ENCODE measurements at places on chromosomes 2 and 18.
A peak's percentile ranks its signal among the peaks of the same experiment; 100 is the strongest.

DNA sequence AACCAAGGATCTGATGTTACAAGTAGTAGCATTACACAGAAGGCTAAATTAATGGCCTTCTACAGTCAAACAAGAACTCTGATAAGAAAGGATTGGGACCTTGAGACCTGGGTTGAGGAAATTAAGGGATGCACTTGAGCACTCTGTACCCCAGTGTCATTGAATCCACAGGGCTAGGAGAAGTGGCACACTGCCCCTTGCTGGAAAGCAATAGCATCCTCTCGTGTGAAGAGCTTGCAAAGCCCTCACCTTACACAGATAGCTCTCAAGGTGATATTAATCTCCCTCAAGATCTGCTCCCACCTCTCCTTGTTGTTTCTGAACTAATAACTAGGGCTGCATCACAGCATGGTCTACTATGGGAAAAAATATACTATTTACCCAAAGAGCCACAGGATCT lies 26.5 kb upstream of the CHST9 start:
- DNase-seq: no peak

GRCh38 chr2:47499093-47499492 lies 96.1 kb downstream of the MSH2 start:
- DNase-seq: no peak

GRCh38 chr18:79596446-79597175 lies 83.0 kb upstream of the CTDP1 start:
- no peak for DNase-seq

GRCh38 chr2:136213836-136214235 lies 95.9 kb upstream of the CXCR4 start:
- DNase-seq: no peak

- peak; percentile 74 for DNase-seq
Observed at GRCh38 chr2:225889452-225889851, 489.9 kb downstream of the NYAP2 start.

DNA sequence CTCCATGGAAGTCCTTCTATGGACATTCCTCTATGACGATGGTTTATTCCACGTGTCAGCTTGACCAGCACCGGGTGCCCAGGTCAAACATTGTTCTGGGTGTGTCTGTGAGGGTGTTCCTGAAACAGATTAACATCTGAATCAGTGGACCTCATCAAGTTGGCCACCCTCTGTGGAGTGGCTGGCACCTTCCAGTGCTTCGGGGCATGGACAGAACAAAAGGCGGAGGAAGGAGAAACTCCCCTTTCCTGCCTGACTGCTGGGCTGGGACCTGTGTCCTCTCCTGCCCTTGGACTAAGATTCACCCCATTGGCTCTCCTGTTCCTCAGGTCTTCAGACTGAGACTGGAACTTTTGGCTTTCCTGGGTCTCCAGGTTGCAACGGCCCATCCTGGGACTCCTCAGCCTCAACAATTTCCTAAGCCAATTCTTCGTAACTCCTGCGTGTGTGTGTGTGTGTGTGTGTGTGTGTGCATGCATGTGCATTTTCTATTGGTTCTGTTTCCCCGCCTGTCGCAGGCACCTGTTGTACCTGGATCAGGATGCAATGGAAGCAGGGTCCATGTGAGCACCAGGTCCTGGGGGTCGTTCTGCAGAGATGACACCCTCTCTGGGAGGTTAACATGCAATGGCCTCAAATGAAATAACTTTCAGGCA lies 357.2 kb upstream of the SALL3 start:
- no peak for DNase-seq

DNA sequence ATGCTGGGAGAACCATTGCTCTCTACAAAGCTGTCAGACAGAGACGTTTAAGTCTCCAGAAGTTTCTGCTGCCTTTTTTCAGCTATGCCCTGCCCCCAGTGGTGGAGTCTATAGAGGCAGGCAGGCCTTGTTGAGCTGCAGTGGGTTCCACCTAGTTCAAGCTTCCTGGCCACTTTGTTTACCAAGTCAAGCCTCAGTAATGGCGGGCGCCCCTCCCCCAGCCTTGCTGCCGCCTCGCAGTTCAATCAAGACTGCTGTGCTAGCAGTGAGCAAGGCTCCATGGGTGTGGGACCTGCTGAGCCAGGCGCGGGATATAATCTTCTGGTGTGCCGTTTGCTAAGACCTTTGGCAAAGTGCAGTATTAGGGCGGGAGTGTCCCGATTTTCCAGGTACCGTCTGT lies 52.7 kb upstream of the SCYGR2 start:
- DNase-seq: no peak

GRCh38 chr2:145413261-145414030 lies 893.5 kb upstream of the ZEB2 start:
- DNase-seq: no peak

DNA sequence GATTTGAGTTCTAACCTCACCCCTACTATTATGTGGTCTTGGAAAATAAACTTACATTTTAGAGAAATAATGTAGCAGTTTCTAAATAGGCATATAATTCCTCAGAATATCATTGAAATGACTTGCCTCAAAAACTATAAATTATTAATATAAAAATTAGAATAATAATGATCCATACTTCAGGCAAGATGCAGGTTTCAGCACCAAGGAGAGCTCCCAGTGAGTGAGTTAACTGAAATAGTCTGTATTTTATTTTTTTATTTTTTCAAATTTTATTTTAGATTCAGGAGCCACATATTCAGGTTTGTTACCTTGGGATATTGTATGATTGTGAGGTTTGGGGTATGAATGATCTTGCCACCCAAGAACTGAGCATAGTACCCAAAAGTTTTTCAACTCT lies 472.2 kb upstream of the DCC start:
- DNase-seq: peak; percentile 20

GRCh38 chr2:101540518-101540917 lies 65.6 kb upstream of the RFX8 start:
- DNase-seq: peak; percentile 53

DNA sequence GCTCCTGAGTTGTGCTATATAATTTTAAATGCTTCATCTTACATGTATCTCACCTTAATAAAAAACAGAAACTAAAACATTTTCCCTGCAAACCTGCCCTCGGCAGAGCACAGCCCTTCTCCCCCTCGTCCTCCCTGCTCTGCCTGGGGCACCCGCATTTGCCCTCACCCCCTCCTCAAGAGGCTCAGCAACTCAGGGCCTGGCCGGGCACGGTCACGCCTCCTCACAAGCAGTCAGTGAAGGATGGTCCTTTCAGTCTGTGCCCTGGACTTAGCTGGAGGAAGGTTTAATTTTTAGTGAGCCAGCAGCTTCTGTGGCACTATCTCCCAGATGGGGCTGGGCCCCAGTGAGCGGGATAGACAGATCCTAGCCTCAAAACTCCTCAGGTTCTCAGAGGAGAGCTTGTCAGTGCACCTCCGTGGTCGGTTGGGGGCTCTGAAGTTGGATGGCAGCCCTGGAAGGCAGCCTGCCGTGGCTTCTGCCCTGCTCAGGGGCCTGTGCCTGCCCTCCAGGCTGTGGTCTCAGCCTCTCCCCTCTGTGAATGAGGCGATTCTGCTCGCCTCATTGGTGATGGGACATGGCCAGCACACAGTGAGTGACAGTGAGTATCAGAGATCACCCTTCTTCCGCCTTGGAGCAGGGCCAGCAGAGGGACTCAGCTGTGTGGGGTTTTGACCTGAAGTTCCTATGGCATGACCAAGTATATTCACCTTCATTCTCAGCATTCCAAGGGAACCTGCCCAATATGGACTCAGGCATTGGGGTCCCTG lies 56.3 kb upstream of the AFF3 start:
- DNase-seq: no peak

GRCh38 chr18:37710726-37711125 lies 145.1 kb upstream of the CELF4 start:
- DNase-seq: no peak

DNA sequence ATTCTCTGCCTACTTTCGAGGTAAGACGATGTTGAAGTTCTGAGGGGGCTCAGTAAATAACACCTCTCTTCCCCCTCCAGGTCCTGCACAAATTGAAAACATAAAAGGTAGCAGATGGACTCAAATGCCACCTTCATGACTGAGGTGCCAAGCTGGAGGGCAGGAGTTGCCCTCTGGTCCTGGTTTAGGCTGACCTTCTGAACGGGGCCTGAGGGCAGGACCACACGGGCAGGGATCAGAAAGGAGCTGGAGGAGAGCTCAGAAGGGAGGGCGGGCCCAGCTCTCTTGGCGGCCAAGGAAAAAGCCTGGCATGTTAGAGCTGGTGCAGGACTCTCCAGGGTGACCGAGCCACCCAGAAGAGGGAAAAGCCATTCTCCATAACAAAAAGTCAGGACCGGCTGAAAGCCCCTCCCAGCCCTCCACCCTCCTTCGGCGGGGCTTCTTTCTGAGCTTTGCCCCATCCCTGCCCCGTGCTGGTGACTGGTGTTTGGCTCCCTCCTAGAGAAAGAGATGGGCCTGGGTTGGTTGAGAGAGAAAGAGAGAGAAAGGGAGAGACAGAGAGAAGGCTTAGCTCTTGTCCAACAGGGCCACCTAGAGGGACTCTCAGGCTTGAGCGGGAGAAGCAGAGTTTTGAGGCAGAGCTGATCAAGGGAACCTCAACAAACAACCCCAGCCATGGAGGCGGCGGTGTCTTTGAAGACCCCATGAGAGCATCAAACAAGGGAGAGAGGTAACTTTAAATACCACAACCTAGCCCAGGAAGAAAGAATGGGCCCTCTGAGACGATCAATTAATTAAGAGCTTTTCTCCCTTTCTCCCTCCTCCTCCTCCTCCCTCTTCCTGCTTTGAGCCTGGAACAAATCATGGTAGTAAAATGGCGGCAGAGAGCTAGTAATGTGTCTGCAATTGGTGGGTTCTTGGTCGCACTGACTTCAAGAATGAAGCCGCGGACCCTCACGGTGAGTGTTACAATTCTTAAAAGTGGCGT lies 50.8 kb downstream of the WIPF1 start:
- peak; percentile 43 for DNase-seq

DNA sequence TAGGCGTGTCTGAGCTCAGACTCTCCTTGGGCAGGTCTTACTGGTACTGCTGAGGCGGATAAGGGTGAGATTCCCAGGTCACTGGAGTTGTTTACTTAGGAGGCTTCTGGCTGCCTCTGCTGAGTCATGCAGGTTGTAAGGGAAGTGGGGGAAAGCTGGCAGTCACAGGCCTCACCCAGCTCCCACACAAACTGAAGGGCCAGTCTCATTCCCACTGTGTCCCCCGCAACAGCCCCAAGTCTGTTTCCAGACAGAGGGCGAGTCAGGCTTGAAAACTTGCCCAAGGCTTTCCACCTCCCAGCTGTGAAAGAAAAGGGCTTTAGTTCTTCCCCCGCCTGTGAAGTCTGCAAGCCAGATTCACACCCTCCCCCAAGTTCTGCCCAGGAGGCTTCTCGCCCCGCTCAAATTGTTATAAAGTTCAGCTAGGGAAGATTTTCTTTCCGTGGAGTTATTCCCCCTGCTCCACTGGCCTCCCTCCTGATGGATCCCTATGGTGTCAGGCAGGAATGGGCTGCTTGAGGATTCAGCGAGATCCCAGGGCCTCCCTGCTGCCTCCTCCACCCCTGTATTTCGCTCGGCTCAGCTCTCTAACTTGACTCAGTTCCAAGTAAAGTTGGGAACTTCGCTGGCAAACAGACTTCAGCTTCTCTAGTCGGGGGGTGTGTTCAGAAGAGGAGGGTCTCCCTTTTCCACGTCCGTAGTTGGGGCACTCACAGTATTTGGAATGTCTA lies 248.6 kb downstream of the NR4A2 start:
- no peak for DNase-seq

GRCh38 chr18:29248805-29249204 lies 1071.9 kb upstream of the CDH2 start:
- no peak for DNase-seq

GRCh38 chr2:146207901-146208300 lies 1636.9 kb upstream of the ACVR2A start:
- no peak for DNase-seq

DNA sequence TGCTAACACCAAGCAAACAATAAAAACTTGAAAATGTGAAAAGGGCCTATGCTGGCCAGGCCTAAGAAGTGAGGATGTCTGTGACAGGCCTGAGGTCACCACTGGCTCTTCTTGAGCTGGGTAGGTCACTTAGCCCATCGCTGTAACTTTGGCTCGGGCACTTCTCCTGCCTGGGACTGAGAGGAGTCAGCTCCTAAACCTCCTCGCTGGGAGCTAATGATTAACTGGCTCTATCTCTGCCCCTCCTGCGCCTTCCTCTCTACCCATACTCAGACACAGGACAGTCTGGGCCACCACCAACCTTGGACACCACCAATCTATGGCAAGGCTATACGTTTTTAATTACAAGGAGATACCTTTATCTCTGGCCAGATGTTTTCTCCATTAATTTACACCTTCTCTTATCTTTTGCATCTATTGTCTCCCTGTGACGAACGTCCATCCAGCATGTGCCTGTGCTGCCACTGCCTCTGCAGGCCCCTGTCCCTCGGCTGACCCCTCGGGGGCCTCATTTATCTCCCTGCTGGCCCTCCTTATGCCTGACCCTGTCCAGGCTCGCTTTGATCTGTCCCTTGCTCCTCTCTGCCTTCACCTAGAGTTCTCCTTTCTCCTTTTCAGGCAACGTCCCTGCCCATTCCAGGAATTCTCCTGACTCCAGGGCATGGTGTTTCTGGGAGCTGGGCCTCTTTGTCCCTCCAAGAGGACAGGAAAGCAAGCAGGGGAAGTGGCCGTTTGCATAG lies 149.1 kb upstream of the GATA6 start:
- no peak for DNase-seq

DNA sequence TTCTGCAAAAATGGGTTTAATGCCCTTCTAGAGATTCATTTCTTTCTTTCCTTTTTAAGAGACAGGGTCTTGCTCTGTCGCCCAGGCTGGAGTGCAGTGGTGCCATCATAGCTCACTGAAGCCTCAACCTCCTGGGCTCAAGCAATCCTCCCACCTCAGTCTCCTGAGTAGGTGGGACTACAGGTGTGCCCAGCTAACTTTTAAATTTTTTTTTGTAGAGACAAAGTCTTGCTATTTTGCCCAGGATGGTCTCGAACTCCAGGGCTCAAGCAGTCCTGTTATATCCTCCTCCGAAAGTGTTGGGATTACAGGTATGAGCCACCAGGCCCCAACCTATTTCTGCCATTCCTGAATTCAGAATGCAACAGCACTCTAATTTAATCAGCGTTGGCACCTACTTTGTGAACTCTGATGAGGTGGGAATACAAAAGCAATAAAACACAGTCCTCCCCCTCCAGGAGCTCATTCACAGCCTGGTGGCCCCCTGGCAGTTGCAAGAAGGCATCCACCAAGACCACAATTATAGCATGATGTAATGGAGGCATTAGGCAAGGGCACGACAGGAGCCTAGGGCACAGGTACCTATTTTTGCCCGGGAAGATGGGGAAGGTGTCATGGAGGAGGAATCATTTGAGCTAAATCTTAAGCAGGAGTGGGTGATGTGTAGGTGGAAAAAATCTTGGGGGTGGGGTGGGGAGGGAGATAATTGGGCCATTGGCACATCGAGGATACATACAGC lies 5.1 kb downstream of the RHOB start:
- no peak for DNase-seq

DNA sequence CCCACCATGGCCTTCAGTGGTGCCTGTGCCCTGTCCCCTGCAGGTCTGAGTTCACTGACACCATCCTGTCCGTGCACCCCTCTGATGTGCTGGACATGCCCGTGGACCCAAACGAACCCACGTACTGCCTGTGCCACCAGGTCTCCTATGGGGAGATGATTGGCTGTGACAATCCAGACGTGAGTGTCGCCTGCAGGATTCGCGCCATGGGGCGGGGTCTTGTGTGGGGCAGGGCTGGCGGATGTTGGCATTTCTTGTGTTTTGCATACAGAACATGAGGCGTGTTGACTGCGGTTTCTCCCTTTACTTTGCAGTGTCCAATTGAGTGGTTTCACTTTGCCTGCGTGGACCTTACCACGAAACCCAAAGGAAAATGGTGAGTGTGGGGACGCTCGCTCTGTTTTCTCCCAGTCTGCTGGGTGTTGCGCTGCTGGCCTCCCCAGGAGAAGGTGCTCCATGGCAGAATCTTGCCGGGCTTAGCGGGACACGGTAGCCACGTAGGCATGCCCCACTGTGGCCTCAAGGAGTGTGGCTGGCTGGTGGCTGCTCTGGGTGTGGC lies 11.5 kb upstream of the D2HGDH start:
- no peak for DNase-seq

Data from GM03348 (cell line).